ENCODE measurements at places on chromosomes 5 and 9.

DNA sequence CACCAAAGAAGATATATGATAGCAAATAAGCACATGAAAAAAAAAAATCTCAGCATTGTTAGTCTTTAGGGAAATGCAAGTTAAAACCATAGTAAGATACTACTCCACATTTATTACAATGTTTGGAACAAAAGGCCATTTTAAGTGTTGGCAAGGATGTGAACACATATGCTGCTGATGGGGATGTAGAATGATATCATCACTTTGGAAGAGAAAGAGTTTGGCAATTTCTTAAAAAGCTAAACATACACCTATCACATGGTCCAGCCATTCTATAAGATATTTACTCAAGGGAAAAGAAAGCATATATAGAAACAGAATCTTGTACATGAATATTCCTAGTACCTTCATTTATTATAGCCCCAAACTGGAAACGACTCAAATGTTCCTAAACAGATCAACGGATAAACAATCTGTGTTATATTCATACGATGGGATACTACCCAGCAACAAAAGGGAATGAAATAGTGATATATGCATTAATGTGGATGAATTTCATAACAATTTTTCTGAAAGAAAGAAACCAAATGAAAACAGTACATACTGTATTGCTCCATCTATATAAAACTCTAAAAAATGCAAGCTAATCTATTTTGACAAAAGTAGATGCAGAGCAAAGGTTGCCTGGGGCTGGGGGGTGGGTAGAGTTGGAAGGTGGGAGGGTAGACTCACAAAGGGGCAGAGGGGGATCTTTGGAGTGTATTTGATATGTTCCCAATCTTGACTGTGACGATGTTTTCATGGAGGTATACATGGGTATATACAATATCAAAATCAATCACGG lies 45.7 kb upstream of the SMAD5 start:
- no peak for DNase-seq

- no peak for DNase-seq
Observed at GRCh38 chr9:98870782-98871557, 63.5 kb downstream of the GALNT12 start.

GRCh38 chr5:75367401-75367800 lies 30.4 kb downstream of the HMGCR start:
- DNase-seq = no peak

DNA sequence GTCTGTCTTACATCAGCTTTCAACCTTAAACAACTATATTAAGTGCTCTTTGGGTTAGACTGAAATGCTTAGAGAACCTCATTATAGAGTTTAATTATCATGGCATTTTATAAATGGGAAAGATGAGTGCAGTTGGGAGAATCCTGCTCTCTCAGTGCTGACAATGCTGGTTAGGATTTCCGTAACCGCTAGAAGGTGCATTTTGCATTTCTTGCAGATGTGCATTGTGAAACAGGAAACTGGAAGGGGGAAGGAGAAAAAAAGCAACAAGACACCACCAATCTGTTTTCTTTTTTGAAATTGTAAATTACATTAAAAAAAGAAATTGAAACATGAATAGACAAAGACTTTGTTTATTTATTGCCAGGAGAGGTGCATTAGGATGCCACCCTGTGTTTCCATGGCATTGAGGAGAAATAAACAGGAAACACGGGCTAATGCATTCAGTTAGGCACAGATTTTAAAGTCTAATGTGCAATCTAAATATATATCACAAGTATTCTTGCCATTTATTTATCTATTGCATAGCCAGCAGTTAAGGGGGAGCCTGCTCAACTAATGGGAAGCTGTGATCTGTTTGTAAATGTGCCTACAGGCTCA lies 478.9 kb downstream of the PSAT1 start:
- no peak for DNase-seq

DNA sequence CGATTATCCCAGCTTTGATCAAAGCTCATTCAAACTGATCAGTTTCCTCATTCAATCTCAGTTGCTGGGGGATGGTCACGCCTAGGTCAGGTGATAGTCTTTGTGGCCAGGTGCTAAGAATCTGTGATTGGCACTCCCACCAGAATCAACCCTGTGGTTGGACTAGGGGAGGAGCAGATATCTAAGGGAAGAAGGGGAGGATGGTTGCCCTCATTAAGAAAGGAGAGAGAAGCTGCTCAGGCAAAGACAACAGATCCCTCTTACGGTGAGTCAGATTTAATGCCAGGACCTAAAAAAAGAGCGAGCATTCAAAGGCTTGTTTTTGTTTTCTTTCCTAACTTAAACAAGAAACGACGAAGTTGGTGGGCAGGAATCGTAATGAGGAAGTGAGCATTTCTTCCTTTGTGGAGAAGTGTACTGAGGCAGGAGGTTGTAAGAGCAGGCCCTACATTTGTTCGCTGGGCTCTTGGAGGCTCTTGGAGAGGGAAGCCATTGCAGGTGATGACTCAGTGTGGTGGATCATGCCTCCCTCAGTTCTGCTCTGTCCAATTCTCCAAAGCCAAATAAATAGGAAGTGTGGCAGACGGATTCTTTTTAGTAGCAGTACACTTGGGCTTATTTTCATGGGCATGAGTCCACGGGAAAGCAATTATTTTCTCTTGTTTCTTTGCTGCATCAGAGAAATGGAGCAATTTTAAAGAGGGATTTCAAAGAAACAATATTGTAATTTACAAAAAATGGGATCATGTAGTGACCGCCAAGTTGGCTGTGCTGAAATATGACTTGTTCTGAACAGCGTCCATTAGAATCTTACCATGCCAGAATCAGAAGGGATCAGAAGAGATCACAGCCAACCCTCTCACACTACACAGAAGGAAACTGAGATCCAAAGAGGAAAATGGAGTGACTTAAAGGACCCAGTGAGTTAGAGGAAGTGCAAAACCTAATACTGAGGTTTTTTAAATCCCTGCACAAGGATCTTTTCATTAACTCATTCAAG lies 18.7 kb upstream of the TGFBR1 start:
- DNase-seq = no peak

DNA sequence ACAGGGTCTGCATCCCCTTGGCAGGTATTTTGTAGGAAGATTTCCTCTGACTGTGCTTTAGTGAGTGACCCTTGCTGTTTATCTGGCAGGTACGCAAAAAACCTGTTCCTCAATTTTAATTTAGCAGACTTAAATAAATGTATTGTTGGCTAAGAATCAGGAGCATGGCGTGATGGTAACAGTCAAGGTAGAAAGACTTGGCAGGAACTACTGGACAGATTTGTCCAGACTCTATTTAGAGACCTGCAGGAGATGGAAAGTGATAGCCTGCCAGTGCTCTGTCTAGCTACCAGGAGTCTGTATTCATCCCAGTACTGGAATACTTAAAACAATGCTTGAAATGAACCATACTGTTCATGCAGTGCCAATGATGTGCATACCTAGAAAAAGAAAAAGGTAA lies 78.8 kb upstream of the MAST4 start:
- no peak for DNase-seq

GRCh38 chr9:99970481-99970880 lies 64.0 kb downstream of the STX17 start:
- no peak for DNase-seq

DNA sequence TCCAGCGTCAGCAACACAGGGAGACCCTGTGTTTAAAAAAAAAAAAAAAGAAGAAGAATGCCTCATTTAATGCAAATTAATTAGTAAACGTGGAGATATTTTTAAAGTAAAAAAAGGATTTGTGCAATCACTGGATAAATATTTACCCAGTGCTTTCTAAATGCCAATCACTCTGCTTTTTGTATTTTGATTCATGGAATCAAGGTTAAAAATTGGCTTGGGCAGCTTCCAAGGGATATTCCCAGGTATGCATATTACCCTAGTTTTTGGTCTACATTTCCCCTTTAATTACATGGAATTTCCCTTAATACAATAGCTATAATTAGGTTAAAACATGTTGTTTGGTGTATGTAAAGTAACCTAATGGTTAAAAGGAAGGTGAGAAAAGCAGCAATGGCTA lies 31.4 kb upstream of the PDZD2 start:
- no peak for DNase-seq

GRCh38 chr9:89806371-89807100 lies 201.7 kb downstream of the GADD45G start:
- DNase-seq = no peak

DNA sequence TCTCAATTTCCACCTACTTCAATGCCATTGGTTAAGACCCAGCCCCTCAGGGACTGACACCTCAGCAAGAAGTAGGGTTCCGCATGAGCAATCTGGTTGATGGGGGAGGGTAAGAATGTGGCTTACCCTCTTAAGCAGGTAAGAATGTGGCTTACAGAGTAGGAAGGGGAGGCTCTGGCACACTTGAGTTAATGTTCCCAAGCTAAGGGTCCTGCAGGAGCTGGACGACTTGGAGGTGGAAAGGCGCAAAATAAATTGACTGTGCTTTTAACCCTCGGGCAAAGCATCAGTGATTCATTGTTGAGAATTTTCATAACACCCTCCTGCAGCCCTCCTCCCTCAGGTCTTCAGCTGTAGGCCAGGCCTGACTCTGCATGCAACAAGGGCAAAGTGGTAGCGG lies 24.9 kb upstream of the ADRA1B start:
- no peak for DNase-seq

DNA sequence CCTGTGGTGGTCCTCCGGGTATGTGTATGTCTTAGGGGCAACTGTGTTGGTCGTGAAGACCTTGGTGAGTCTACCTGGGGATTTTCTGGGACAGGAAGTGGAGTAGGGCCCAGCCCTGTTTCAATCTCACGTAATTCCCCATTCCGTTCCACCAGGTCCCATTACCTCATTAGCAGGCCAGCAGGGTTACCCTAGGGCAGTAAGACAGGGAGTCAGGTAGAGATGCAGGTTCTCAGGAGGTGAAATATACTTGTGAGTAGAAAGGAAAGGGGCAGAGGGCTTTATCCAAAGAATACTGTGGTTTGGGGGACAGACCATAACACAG lies 56.5 kb downstream of the MACROH2A1 start:
- no peak for DNase-seq

- no peak for DNase-seq
Observed at GRCh38 chr9:83432104-83432627, 106.0 kb downstream of the FRMD3 start.

GRCh38 chr5:36660397-36661049 lies 54.1 kb downstream of the SLC1A3 start:
- DNase-seq = no peak

DNA sequence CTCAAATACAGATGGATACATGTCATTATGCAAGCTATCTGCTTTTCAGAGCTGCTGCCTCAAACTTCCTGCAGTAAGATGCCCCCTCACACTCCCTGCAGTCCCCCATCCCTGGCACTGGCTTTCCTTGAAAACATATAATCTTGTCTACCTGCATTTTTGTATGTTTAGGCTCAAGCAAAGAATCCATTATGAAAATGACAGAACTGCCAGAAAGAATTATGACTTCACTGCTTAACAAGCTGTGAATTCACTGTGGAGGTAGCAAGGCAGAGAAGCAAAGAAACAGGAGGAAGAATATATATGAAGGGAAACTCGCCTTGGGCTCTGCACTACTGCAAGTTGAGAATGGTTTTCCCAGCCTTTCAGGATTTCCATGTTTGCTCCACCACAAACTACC lies 39.4 kb upstream of the PPP2R2B start:
- DNase-seq = no peak

GRCh38 chr5:6296524-6296923 lies 81.8 kb downstream of the MED10 start:
- no peak for DNase-seq

GRCh38 chr9:35186524-35186923 lies 24.7 kb downstream of the UNC13B start:
- no peak for DNase-seq

DNA sequence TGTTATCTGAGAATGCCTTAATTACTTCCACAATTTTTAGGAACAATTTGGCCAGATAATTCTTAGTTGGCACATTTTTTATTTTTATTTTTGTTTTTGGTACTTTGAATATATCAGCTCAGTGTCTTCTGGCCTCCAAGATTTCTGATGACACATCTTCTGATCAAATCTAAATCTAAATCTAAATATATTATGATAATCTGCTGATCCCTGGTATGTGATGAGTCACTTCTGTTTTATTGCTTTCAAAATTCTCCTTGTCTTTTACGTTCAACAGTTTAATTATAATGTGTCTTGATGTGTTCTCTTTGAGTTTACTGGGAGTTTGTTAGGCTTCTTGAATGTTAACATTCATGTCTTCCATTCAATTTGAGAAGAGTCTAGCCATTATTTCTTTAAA lies 436.8 kb downstream of the CDH9 start:
- DNase-seq = no peak

- no peak for DNase-seq
Observed at GRCh38 chr9:120965344-120966012, 38.9 kb upstream of the TRAF1 start.

- no peak for DNase-seq
Observed at GRCh38 chr5:102211165-102211564, 84.9 kb downstream of the SLCO4C1 start.

GRCh38 chr9:77449240-77450084 lies 198.7 kb downstream of the GNA14 start:
- no peak for DNase-seq

- no peak for DNase-seq
Observed at GRCh38 chr5:140043508-140043872, 391 bp upstream of the NRG2 start.

DNA sequence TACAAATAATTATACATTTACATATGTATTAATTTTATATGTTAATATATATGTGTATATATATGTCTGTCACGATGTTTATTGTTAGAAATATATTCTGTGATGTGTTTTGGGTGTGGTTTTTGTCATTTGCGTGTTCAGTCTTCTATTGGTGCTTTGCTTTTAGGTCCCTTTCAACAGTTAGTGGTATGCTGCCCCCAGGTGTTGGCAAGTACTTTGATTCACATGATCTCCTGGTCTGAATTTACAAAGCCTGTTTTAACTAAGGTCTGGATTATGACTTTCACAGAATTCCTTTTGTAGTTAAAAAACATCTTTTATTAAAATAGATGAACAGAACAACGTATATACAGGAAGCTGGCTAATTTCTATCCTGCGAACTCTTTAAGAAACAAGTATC lies 271.5 kb downstream of the CCDC171 start:
- DNase-seq = no peak

DNA sequence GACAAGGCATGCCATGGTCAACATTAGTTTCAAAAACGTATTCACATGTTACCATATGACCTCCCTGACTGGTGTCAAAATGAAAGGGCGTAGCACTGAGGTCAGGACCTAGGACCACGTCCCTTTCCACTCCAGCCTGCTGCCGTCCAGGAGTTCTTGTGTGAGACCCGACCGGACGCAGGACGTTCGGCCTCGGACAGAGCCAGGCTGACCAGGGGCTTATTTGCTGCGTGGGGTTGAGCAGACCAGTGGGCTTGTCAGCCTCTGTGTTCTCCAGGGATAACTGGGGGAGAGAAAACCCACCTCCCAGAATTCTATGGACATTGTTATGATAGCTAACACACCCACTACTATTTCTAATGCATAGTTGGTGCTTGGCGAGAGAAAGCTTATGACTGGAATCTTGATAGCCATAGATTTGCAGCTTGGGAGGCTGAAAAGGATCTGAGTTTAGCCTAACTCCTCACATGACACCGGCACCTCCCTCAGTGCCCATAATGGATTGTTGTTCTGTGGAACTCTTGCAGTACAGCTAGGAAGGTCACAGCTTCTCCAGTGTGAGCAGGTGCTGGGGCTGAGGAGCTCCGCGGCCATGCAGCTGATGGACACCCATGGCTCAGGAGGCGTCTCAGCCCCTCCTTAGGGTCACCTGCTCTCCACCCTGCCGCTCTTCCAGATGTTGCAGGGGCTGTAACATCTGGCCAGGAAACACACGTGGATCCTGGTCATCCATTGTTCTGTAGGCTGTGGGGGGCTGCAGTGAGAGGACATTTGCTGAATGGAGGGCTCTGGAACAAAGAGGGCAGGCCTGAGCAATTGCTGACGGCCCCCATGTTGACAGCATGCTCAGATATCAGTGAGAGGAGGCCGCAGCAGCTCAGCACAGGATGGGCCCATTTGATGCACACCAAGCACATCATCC lies 368.4 kb downstream of the IRX2 start:
- DNase-seq = no peak

Data from left renal cortex interstitium (tissue), 4 donors.